Eye (tissue), 1 donor: ENCODE measurements at places on chromosomes 12 and 14.
A peak's percentile ranks its signal among the peaks of the same experiment; 100 is the strongest.

- DNase-seq = no peak
Observed at GRCh38 chr12:15336768-15337553, 14.7 kb downstream of the PTPRO start.

DNA sequence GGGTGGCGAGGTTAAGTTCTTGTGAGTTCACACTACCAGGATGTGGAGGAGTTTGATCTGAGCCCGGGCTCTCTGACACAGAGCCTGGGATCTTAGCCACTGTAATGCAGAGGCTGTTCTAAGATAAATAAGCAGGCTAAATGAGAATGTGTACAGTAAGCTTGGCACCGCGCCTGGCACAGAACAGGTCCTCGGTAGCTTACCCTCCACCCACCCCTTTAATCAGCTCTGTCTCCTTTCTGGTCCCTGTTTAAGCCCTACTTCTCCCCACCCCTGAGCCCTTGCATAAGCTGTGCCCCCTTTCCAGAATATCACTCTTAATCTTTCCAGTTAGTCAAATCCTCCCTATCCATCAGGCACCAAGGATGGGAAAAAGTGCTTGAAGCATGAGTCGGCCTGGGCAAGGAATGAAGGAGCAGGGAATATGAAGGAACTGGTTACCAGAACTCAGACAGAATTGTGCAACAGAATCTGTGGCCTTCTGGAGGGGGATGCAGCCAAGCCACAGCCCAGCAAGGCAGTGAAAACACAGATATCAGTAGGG lies 32.8 kb upstream of the CMKLR1 start:
- no peak for DNase-seq

- no peak for DNase-seq
Observed at GRCh38 chr12:19093218-19093617, 36.3 kb upstream of the PLEKHA5 start.

- DNase-seq = peak; percentile 32
Observed at GRCh38 chr12:93025145-93026103, 96.3 kb upstream of the EEA1 start.

DNA sequence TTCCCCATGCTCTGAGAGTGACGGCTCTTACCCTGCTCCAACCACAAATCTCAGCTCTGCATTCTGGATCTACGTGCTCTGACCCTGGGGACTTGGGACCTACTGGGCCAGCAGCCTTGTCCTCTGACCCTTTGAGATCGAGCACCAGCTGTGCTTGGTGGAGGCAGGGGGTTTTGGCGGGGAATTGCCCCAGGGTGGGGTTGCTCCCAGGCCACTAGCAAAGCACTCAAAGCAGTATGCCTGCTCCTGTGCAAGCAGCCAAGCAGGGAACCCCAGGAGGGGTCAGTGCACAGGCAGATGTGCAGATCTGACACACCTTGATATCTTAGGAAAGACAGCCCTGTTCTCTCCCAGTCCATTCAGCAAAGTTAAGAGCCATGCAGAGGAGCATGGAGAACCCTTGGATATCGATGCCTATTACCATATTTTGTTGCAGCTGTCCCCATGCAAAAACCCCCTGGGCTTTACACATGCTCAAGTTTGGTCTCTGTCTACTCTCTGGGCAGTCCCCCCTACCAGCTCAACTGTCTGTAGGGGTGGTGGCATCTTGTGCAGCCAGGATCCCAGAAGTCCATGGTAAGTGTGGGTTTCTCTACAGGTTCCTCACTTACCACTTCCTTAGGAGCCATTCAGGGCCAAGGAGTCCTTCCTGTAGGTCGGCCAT lies 319.0 kb downstream of the TMTC2 start:
- DNase-seq = no peak

DNA sequence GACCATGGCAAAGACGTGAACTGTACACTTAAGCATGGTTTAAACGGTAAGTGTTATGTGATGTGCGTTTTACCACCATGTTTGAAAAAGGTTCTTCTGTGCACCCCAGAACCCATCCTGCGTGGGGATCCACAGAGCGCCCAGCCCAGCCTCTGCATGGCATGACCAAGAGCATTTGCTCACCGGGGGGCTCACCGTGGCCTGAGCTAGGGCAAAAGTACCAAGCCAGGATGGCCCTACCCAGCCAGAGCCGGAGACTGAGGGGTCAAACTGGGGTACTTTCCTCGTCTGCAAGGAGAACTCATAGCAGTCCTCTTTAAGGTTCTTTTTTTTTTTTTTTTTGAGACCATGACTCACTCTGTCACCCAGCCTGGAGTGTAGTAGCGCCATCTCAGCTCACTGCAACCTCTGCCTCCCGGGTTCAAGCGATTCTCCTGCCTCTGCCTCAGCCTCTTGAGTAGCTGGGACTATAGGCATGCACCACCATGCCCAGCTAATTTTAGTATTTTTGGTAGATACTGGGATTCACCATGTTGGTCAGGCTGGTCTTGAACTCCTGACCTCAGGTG lies 16.4 kb upstream of the ANKRD9 start:
- no peak for DNase-seq

- DNase-seq = no peak
Observed at GRCh38 chr14:61698206-61698980, 3.1 kb downstream of the HIF1A start.

DNA sequence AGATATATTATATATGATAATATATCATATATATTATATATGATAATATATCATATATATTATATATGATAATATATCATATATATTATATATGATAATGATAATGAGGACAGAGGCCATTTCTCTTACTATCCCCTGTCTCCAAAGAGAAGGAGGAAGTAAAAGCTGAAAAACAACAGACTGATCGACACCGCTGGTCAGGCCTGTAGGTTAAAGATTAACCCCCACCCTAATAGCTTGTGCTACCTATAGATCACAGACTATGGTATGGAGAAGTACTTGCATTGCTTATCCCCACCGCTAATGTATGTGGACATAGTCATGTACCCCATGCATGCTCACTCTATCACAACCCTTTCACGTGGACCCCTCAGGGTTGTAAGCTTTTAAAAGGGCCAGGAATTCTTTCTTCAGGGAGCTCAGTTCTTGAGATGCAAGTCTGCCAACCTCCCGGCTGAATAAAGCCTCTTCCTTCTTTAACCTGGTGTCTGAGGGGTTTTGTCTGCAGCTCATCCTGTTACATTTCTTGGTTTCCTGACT lies 786.1 kb upstream of the TMEM132C start:
- no peak for DNase-seq

DNA sequence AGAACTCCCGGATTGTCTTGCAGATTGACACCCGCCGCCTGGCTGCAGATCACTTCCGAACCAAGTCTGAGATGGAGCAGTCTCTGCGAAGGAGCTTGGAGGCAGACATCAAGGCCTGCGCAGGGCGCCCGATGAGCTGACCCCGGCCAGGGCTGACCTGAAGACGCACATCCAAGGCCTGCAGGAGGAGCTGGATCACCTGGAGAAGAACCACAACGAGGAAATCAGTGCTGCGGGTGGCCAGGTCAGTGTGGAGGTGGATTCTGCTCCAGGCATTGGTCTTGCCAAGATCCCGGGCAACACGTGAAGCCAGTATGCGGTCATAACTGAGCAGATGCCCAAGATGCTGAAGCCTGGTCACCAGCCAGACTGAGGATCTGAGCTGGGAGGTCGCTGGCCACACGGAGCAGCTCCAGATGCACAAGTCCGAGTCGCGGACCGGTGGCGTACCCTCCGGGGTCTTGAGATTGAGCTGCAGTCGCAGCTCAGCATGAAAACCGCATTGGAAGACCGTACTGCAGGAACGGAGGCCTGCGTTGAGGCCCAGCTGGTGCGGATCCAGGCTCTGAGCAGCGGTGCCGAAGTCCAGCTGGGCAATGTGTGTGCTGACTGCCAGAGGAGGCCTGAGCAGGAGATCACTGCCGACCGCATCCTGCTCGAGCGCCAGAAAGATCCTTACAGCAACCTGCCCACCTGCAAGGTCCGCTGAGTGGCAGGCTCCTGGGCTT lies 12.4 kb upstream of the A2M start:
- no peak for DNase-seq

- DNase-seq = no peak
Observed at GRCh38 chr12:89882792-89883191, 174.2 kb upstream of the ATP2B1 start.

- DNase-seq = no peak
Observed at GRCh38 chr14:21526672-21527317, 649 bp upstream of the SALL2 start.

- DNase-seq = no peak
Observed at GRCh38 chr14:85293612-85294234, 236.2 kb upstream of the FLRT2 start.

DNA sequence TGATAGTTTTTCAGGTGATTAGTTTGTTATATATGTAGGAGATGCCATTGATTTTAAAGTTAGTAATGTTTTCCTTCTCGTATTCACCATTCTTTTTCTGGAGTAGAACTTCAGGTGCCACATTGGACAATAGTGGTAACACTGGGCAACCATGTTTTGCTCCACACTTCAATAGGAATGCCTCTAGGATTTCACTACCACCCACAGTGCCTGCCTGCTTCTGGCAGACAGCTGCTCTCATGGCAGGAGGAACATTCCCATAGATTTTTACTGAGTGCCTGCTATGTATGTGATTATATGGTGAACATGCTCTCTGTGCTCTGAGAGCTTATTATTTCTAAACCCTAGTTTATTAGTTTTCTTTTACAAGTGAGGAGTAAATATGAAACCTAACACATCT lies 53.7 kb downstream of the GCH1 start:
- no peak for DNase-seq

GRCh38 chr14:58634406-58635090 lies 3.2 kb upstream of the DACT1 start:
- DNase-seq = peak; percentile 37

GRCh38 chr14:85415015-85415712 lies 114.8 kb upstream of the FLRT2 start:
- DNase-seq = peak; percentile 55

- no peak for DNase-seq
Observed at GRCh38 chr14:78690836-78691235, 520.7 kb downstream of the NRXN3 start.

DNA sequence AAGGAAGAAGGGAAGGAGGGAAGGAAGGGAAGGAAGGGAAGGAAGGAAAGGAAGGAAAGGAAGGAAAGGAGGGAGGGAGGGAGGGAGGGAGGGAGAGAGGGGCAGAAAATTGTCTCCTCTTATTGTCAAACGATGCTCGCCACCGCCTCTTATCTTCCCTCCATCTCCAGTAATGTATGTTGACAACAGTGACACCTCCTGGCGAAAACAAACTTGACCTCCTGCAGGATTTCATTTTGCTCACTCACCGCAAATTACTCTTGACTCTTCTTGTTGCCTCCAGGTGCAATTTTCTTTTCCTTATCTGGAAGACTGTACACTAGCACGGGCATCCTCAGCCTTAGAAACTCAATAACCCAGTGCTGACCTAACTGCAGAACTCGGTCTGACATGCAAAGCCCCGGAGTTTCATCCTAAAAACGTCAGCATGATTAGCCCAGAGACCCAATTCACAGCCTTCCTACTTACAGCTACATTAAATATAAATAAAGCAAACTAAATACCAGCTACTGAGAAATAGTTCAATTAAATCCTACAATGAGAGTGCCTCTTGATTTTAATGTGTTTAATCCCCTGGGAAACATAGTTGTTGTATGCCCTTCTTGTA lies 512.4 kb upstream of the TMPO start:
- DNase-seq = peak; percentile 89

DNA sequence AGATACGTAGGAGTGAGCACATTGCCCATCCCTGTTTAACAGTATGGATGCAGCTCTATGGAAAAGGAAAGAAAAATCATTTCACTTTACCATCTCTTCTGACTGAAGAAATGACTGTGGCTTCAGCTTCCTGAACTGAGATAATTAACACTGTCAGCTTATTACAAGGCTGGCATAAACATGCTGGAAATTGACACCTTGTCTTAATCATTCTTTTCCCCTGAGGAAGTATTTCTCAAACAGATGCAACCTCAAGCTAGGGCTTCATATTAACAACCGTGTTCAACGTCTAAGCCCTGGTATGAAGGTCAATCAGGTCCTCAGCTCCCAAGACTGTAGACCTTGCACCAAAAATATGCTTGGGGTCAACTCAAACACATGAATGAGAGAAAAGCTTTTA lies 25.0 kb downstream of the RERG start:
- DNase-seq = no peak

- DNase-seq = no peak
Observed at GRCh38 chr12:75816897-75817296, 214.7 kb downstream of the PHLDA1 start.

DNA sequence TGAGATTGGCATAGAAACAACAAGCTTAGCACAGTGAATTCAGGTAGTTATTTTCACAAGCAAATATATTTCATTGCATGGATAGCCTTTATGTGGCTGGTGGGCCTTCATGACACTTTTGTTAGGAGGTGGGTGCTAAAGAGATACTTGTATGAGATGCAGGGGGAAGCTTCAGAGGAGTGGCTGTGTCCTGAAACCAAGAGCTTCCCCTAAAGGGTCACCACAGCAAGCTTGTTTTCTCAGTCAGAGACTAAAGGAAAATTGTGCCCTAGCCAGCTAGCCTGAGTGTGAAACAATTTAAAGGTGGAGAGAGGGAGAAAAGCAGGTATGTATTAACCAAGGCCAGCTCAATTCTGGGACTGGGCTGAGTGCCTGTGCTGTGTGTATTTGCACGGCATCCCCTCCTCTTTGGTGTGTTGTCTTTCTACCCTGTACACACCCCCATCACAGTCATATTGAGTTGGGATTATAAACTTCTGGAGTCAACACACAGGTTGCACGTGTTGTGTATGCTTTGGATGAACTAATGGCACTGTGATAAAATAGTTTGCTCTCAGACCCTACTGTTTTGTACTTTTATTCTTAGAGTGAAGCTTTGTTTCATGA lies 79.2 kb downstream of the RASSF8 start:
- DNase-seq = no peak

GRCh38 chr12:81141217-81141616 lies 63.3 kb downstream of the ACSS3 start:
- no peak for DNase-seq

DNA sequence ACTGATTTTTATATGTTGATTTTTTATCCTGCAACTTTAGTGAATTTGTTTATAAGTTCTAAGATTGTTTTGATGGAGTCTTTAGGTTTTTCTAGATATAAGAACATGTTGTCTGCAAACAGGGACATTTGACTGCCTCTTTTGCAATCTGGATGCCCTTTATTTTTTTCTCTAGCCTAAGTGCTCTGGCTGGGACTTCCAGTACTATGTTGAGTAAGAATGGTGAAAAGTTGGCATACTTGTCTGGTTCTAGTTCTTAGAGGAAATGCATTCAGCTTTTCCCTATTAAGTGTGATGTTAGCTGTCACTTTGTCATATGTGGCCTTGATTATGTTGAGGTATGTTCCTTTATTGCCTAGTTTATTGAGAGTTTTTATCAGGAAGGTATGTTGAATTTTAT lies 68.1 kb downstream of the ERC1 start:
- no peak for DNase-seq

GRCh38 chr12:116431677-116432300 lies 127.4 kb upstream of the MAP1LC3B2 start:
- DNase-seq = no peak

GRCh38 chr14:95518045-95518751 lies 1.7 kb upstream of the SYNE3 start:
- DNase-seq = no peak

- no peak for DNase-seq
Observed at GRCh38 chr14:29089849-29090248, 323.3 kb downstream of the FOXG1 start.

- no peak for DNase-seq
Observed at GRCh38 chr12:99392091-99392850, 255.3 kb upstream of the GARIN6 start.

GRCh38 chr14:98374136-98374535 lies 897.9 kb downstream of the BCL11B start:
- DNase-seq = no peak
